Stimulated activated CD8-positive, alpha-beta memory T cell treated with anti-CD3 and anti-CD28 coated beads, Interleukin-4, amount 100 ng/mL, for 1 hour (primary cell): ENCODE measurements at places on chromosomes 4 and X.

- no peak for DNase-seq
These were observed 369.3 kb downstream of the FBXW7 start for GRCh38 chr4:152166567-152166966.

DNA sequence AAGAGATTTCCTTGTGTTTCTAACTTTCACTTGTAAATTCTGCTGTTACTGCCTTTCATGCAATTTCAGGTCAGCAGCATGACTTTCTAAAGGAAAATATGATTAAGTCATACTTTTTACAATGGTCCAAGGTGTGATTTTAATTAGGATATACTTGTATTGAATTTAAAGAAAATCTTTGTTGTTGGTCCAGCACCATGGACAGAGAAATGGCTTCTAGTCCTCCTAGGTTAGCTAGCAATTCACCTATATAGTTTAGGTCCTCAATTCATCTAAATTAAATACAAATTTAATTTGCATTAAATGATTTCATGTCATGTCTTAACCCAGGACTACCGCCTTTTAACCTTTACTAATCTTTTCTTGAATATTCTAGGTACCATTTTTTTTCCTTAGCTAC, 304.9 kb upstream of the RPS6KA3 start:
- DNase-seq: no peak

DNA sequence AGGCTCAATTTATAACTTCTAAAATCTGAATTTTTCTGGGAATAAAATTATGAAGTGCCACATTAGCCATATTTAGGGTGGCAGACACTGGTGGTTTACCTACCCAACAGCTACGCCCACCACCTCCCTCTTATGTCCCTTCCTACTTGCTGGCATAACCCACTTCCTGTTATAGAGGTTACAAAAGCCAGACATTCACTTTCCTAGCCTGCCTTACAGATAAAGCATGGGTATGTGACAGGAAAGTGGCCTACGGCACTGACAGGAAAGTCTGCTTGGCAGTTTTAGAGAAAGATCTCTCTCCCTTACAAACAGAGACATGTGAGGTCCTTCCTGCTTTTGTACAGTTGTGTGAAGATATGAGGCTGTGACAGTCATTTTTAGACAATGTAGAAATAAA, 12.4 kb downstream of the DDX53 start:
- no peak for DNase-seq

- DNase-seq: no peak
These were observed 37.8 kb downstream of the SPCS3 start for GRCh38 chr4:176357359-176358082.

GRCh38 chr4:183905593-183906488, 734 bp downstream of the STOX2 start:
- DNase-seq: no peak

DNA sequence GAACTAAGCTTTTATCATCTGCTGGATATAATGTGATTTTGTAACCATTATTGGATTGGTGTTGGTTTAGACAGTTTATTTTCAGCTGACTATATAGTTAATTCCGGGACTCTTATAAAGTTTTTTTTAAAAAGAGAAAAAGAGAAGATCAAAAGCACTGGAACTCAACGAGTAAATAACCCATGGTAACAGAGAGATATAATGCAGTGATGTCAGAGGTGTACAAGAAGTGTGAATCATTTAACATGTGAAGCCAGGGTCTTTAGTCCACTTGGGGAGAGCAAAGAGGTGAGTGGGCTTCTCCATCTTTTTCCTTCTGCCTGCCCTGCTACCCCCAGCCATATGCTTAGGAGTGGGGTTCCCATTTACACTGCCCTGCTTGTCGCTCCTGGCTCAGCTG, 3.2 kb downstream of the TMEM165 start:
- no peak for DNase-seq

DNA sequence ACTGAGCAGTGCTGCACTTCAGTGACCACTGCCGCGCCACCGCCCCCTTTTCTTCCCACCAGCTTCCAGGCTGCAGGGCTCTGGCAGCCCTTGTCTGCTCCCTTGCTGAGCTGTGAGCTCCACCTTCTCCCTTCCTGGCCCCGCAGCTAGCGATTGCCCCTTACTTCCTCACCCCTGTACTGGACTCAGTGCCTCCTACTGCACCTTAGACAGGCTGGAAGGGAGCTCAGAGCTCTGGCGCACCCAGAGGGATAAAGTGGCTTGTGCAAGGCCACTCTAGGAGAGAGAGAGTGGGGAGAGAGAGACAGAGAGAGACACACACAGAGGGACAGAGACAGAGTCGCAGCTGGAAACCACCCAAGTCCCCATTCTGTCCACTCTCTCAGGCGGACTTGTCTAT, 6.0 kb downstream of the RASL11B start:
- DNase-seq: no peak

DNA sequence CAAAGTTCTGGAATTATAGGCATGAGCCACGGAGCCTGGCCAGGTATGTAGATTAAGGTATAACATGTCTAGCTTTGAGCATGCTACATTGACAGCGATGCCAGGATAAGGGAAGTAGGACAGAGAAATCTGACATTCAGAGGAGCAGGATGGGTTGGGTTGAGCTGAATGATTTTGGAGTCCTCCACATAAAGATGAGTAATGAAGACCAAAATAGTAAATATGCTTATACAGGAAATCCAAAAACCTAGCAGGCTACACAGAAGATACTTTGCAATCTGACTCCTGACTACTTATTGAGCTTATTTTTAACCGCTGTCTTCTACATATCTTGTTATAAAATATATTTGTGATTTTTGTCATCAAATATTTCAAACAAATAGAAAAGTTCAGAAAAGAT, 69.7 kb downstream of the PDGFC start:
- DNase-seq: no peak

DNA sequence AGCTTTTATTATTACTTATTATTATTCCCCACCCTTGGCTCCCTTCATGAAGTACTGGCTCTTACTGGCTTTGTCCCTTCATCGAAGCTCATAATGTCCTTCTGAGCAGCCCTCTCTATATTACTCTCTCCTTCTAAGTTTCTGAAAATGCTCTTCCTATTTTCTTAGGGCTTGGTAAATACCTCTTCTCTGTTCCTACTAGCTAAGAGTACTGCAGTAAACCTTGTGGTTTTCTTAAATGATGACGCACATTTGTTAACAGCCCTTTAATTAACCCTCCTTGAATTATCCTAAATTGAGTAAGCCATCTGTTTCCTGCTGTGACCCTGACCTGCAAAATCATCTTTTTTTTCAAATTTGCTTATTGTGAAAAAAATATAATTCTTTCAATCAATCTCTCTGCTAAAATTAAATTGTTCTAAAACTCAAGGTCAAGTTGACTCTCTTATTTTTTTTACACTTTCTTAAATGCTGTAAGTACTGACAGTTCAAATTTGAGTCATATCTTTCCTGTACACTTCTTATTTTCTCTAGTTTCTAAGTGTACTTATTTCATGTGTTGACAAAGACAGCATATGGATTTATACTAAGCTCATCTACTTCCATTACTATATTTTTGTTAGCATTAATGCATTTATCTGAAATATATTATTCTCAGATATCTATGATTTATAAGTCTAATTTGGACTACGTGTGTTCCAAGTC, 148.9 kb downstream of the ADAM29 start:
- no peak for DNase-seq

GRCh38 chr4:156173937-156174336, 220.3 kb upstream of the CTSO start:
- DNase-seq: no peak

GRCh38 chr4:145769450-145770037, 89.6 kb downstream of the C4orf51 start:
- DNase-seq: no peak

GRCh38 chr4:72768364-72768763, 199.3 kb upstream of the ADAMTS3 start:
- DNase-seq: no peak

GRCh38 chr4:8586671-8587468, 5.7 kb upstream of the CPZ start:
- DNase-seq: no peak
